ENCODE measurements at places on chromosomes 7 and 10.

GRCh38 chr10:112126901-112127300 lies 56.7 kb downstream of the GPAM start:
- DNase-seq: no peak

DNA sequence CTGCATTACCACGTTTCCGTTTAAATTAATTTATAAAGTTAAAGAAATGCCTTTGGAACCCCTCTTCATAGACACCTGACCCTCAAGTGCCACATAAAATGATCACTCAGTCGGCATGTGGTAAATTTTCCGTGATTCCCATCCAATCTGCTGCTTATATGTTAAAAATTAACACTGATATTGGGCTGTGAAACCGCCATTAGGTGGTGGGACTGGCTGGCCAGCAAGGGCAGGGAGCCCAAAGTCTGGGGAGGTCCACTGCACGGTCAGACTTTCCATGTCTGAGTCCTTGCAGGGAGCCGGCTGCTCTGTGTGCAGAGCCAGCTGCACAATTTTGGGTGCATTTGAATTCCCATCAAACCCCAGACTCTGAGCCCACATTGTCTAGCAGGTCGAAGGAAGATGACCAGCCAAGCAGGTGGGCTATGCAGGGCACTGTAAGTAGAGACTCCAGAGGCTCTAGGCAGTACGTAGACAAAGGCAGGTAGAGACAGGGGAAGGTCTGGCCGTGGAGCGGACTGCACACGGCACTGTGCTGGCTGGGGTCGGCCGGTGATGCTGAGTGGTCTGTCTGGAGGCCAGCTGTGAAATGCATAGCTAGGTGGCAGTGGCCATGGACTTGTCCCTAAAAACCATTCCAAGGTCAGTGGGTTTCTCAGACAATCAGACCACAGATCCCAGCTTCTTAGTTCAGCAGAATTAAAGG lies 122.9 kb downstream of the SH3PXD2A start:
- DNase-seq: no peak

- no peak for DNase-seq
Observed at GRCh38 chr10:93771354-93771753, 13.6 kb downstream of the LGI1 start.

DNA sequence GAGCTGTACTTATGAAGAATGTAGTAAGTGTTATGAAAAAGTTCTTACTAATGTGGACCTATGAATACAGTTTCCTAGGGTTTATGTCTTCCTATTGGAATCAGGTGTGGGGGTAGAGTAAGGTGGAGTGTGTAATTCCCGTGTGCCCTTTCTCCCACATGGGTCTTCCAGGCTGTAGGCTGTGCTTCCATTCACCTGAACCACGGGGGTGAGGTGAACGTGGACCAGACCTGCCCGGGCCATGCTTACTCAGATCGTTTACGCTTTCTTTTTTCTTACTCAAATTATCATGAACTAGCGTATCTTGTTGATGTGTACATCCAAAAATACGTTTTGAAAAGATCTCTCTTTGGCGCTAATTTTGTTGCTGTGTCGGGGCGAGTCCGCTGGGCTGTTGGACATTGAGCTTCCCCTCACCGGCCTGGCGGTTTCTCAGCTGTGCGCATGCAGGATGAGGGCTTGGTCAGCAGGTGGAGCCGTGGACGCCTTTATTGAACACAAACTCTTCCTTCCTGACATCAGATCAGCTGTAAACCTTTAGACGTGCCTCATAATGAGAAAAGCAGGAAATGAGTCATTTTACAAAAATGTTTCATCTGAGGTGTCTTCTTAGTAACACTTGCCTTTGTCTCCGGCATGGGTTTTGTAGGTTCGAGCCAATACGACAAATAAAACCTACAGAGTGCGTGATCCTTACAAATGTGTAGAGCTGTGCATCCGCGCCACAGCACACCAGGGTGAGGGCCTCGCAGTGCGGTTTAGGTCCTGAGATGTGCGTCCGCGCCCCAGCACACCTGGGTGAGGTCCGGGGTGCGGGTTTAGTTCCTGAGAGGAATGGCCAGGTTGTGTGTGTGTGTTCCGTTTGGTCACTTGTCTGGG lies 53.8 kb downstream of the WDR37 start:
- DNase-seq: peak; percentile 65

- no peak for DNase-seq
Observed at GRCh38 chr7:24831240-24831639, 74.0 kb upstream of the GSDME start.

DNA sequence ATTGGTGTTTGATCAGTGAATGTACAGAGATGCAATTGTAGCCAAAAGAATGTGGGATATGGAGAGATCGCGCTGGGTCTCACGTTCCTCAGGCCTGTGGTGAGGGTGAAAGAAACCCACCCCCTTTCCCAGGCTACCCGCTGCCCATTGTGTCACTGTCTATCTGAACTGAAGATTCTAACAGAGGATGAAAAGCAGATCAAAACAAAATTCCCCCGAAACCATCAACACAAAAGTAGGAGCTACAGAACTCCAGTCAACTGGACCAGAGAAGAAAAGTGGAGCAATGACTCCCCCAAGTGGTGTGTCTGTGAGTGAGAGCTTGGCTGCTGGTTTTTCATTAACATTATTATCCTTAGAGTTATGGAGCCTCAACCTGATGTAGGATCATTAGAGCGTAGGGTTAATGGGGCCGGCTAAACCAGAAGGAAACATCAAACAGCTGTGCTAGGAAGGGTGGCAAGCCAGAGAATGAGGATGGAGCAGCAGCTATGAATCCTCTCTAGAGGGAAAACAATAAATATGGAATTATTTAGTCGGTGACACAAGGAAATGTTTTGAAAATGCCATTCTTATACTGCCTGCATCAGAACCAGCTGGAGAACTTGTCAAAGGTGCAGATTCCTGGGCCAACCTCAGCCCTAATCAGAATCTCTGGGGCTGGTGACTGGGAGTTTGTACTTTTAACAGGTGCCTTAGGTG lies 38.3 kb downstream of the AKR1B1 start:
- DNase-seq: no peak

DNA sequence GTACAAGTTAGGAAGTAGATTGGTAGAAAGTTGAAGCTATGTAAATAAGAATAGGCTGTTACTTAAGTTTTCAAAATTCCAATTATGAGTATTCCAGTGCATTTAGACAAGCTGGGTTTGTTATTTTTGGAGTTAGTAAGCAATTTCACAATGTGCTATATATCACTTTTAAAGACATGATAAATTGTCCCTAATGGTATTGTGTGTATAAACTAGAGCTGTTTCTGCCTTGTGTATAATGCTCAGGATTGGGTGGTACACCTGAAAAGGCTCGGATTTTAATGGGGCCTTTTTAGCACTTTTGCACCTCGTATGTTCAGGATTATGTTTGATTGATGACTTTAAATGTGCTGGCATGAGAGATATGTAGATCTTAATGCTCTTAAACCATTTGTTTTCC lies 175.8 kb downstream of the VTI1A start:
- no peak for DNase-seq

GRCh38 chr7:46652317-46652716 lies 731.2 kb upstream of the IGFBP3 start:
- no peak for DNase-seq

DNA sequence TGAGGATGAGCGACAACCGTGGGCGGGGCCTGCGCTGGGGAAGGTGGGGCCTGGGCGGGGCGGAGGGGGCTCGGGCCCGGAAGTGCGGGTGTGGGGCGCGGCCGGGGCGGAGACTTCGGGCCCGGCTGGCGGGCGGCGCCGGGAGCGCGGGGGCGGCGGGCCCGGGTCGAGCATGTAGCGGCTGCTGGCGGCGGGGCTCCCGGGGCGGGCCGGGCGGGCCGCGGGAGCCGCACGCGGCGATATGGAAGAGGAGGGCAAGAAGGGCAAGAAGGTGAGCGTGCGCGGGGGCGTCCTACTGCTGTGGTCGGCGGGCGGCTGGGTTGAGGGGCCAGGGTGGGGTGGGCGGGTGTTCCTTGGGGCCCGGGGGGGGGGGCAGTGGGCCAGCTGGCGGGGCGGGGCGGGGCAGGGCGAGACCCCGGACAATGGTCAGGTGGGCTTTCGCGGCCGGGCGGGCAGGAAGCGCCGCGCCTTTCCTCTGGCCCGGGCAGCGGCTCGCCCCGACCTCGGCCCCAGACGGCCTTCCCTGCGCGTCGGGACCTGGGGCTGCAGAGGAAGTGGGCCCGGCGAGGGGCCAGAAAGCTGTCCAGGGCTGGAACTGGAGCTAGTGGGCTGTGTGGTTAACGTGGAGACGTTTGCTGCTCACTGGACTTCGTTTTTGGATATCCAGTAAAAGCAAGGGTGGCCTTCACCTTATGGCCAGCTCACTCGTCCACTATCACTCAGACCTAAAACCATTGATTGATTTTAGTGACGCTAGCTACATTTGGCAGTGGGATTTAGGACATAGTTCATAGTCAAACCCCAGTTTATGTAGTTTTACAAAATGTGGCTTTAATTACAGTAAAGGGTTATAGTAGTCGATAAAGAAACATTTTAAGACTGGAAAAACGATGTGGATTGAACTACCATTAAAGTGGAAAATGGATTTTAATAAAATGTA lies at the start of gene CCM2:
Gene CCM2 (plus strand): TSS at position 109 of the 940 bp plus-strand sequence. CDS start 133 bp downstream, at position 242.
- no peak for DNase-seq

- no peak for DNase-seq
Observed at GRCh38 chr10:98186681-98187080, 52.2 kb downstream of the R3HCC1L start.

- no peak for DNase-seq
Observed at GRCh38 chr7:138608275-138608674, 92.9 kb downstream of the SVOPL start.

GRCh38 chr7:77967429-77967828 lies 168.9 kb downstream of the PHTF2 start:
- no peak for DNase-seq

DNA sequence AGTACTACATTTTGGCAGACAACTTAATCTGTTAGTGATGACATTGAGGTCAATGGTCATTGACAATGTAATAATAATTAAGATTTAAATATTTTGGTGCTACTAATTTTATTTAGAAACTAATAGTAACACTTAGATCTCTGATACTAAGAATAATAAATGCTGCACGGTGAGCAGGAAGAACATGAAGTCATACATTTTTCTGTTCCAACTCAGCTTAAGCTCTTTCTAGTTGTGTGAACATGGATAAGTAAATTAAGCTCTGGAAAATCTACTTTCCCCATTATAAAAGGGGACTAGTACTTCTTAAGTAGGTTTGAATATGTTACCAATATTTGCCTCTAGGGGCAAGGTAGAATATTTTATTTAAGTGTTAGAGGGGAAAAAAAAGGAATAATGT lies 65.9 kb upstream of the MEOX2 start:
- no peak for DNase-seq

- peak; percentile 32 for DNase-seq
Observed at GRCh38 chr10:48604039-48604990, 558 bp downstream of the ARHGAP22 start.

DNA sequence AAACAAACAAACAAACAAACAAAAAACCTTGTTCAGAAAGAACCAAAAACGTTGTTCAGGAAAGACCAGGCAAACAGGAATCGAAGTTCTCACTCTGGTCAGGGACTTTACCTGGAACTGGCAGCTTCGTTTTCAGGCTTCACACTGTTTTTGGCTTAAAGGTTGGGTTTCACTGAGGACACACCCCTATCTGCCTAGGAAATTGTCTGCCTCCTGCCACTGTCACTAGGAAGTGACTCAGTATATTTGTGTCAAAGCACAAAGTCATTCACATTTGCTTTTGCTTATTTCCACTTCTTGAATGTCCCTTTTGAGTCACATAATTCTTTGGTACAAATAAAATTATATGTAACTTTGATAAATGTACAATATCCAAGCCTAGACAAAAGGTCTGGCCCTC lies 37.9 kb downstream of the PNLIPRP3 start:
- DNase-seq: peak; percentile 28

DNA sequence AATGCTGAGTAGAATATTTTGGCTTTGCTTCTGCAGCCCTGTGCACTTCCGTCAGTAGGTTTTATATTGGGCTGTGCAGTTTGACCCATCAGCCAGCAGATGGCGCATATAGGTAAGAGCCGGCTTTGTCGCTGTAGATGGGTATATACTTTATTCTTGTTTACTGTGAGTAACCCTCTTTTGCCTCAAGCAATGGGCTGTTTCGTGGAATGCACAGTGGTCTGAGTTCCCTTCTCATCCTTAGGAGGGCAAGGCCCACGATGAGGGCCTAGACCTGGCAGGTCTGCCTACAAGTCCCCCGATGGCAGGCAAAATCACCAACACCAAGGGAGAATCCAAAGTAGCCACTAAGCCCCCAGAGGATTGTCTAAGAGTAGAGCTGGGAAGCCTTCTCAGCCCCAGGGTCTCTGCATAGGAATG lies 1002.9 kb upstream of the KCND2 start:
- DNase-seq: peak; percentile 18

DNA sequence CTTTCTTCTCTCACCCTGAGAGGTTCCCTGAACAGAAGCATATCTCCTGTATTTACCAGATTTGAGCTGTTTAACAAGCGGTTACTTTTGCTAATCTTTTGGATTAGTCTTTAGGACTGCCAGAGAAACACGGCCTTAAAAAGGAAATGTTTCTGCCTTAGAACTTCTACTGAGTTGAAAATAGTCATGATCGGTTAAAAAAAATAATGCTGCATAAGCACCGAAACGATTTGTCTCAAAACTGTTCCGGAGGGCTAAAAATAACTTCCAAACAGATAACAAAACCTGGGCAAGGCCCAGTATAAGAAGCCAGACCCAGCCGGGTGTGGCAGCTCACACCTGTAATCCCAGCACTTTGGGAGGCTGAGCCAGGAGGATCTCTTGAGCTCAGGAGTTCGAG lies 43.3 kb upstream of the CYTH3 start:
- no peak for DNase-seq

DNA sequence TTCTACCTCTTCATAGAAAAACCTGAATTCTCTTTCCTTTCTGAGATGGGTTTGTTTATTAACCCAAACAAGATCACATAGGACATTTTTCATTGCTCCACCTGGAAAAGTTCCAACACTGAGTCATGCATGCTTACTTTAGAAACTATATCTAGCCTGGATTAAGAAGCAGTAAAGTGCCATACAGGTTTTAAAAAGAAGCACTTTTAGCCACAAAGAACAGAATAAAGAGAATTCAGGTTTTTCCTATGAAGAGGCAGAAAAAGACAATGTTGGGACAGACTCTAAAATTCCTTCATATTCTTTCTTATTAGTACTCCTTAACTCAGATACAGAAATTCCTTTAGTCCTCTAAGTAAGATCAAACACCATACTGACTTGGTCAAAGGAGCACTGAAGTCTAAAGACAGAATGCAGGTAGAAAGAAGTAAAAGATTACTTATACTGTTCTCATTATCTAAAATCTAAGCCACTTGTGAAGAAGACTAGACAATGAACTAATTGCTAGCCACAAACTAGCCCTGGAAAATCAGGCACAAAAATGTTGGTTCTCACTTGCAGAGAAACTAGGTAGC lies 241.3 kb downstream of the ANK3 start:
- no peak for DNase-seq

GRCh38 chr10:94129393-94130130 lies 135.8 kb downstream of the PLCE1 start:
- DNase-seq: no peak

- peak; percentile 6 for DNase-seq
Observed at GRCh38 chr7:30347226-30348082, 63.1 kb downstream of the ZNRF2 start.

DNA sequence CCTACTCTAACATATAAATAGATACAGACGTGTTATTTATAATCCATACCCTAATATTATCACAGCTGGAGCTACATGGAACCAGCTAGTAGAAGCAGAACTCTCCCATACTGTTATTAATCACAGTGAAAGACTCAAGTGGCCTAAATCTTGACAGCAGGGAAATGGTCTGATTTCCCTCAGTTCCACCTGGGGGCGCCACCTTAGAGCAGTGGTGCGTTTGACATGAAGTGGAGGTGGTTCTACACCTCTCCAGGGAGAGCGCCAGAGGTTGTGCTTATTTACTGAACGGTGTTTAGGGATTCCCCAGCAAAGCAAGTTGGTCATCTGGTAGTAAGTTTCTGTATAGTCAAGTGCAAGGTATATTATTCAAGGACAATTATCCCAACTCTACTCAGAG lies 17.6 kb downstream of the DNTT start:
- DNase-seq: no peak

Data from CD4-positive, alpha-beta T cell treated with Interleukin-1 beta for 1 hour (primary cell).